Natural killer cell treated with Interleukin-12 subunit alpha and Interleukin-12 subunit beta and Interleukin-15 and Interleukin-18, amount 100 ng/mL, for 72 hours (primary cell): ENCODE measurements at places on chromosomes 11 and 22.

- no peak for DNase-seq
These were observed at the start of gene DNAJB7 for GRCh38 chr22:40862013-40862412. Gene DNAJB7 (minus strand): TSS chr22:40862113. CDS start chr22:40861994, 119 bp downstream.

DNA sequence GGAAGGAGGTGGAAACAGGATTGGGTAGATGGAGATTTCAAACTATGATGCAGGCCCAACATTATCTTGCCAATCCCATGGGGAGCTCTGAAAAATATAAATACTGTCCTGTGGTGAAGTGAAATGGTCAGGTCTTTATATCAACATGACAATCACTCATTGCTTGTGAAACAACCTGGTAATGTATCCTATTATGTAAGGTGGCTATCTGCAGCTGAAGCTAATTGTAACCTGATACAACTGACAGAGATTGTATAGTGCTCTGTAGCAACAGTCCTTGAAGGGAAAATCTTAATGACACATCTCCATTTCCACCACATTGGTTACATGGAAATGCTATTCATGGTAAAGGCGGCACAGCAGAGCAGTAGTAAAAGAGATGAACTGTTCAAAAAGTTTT is 20.7 kb upstream of the CHORDC1 start:
- DNase-seq = no peak

GRCh38 chr22:35632935-35633334 is 15.3 kb upstream of the APOL6 start:
- no peak for DNase-seq

GRCh38 chr11:1873048-1873812 is 18.5 kb downstream of the PRR33 start:
- DNase-seq = no peak

DNA sequence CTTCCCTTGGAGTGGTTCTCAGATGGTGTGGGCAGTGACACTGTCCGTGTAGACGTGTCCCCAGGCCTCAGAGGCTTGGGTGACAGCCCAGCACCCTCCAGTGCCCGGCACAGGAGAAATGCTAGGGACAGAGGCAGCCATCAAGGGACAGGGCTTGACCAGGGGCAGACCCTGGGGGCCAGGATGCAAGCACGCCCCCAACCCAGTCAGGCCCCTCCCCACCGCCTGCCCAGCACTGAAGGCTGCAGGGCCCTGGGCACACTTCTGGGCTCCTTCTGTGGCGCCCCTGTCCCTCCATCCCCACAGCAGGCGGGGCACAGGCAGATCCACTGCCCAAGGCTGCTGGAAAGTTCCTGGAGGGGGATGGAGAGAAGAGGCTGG is 11.1 kb downstream of the IGF2 start:
- no peak for DNase-seq

GRCh38 chr22:35554297-35554845 is 13.7 kb downstream of the RASD2 start:
- DNase-seq = no peak

GRCh38 chr11:66619080-66619554 is 2.7 kb downstream of the RBM14 start:
- DNase-seq = no peak

DNA sequence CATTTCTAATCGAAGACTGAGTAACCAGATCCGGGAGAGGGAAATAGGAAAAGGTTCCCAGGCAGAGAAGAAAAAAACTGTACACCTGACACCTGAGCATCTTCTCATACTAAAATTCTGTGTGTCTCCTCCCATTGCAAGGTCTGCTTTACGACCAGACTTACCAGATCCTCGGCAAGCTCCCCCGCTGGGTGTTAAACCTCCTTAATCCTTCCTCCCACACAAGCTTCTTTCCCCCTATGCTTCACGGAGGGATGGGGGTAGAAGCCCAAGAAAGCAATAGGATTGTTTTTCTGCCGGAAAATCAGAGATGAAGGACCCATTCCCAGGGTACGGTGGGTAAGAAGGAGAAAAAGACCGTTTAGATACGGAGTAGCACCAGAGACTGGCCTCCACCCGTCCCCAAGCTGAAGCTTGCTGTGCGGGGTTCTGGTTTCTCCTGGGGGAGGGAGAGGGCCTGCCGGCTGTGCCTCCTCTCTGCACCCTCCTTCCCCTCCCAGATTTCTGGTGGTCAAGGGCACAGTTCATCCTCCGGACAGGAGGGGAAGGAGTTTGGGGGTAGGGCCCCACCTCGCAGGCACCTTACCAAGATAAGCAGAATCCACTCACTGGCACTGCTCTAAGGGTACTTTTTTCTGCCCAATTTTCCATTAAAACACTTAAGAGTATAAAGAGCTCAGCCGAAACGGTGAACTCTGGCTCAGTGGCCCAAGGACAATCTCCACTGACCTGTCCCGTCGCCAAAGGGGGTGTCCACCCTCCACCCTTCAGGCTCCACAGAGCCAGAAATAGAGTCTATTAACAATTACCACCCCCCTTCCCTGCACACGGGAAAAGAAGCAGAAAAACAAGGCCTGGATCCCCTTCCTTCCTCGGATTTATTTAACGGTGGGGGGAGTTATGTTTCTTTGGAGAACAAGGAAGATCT is 1.2 kb downstream of the TOB2 start:
- DNase-seq = no peak

DNA sequence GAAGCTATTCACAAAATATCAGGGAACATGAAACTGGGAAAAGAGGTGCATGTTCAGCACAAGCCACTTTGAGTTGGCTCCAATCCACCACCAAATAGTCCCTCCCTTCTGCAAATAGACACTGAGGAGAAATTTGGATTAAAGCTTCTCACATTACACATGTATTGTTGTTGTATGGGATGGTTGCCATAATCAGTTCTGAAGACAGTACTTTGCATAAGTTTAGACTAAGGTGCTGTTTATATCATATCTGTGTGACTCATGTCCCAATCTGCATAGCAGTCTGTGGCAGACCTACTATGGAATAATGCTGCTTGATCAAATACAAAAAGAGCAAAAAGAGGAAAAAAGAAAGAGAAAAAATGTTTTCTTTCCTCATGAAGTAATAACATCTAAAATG is 376.7 kb upstream of the DDI1 start:
- DNase-seq = no peak

DNA sequence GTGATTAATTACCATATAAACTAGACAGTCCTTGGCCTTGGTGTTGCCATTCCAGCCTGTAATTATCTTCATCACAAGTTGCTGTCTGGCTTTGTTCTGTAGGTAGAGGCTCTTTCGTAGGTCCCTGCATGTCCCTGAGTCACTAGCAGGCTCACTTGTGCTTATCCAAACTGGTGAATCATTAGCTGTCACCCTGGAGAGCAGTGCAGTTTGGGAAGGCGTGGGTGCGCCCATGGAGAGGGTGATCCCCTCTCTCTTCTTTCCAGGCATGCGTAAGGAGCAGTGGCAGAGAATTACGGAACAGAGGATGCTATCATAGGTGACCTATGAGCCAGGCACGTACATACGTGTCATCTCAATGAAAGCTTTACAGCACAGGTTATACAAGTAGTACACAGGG is 11.0 kb upstream of the EHF start:
- DNase-seq = no peak

GRCh38 chr11:15889363-15890030 is 466.8 kb downstream of the SOX6 start:
- DNase-seq = no peak

DNA sequence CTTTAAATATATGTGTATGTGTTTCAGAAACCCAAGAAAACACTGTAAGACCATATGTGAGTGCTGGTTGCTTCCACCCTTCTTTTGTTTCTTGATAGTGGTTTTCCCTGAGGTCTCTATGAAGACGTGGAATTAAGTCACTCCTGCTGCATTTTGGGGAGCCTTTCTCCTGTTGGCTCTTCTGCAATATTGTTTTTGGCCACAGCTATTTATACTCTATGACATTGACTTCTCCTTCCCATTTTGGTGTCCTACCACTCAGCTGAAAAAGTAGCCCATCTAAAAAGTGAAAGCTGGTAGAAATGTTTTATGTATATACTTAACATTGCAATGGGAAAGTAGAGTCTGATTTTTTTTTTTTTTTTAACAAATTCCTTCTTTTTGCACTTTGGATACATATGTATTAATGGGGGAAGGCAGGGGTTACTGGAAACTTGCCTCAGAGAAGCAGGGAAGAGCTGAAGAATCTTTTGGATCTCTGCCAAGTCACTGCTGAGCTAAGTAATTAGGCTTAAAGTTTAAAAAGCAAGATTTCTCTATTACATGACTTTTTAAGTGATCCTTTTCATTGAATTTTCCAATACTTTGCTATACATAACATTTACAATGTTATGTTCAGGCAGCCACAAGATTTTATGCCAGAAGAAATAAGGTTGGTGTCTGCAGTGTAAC is 1.8 kb downstream of the TTC17 start:
- DNase-seq = no peak

DNA sequence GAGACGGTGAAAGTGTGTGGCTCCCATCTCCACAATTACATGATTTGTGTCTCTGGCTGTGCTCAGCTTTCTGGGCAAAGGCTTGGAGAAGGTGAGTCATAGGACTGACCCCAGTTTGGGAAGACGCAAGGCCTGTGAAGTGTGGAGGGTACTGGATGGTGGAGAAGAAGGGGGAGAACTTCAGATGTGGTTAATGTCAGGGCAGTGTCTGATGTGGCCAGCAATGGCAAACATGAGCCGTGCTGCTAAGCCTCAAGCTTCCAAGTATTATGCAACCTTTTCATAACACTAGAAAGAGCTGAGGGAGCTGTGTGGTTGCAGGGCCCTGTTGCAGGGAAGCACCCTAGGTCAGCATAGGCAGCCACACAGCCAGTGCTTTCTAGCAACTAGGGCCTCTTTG is 110.9 kb downstream of the NTM start:
- DNase-seq = no peak

DNA sequence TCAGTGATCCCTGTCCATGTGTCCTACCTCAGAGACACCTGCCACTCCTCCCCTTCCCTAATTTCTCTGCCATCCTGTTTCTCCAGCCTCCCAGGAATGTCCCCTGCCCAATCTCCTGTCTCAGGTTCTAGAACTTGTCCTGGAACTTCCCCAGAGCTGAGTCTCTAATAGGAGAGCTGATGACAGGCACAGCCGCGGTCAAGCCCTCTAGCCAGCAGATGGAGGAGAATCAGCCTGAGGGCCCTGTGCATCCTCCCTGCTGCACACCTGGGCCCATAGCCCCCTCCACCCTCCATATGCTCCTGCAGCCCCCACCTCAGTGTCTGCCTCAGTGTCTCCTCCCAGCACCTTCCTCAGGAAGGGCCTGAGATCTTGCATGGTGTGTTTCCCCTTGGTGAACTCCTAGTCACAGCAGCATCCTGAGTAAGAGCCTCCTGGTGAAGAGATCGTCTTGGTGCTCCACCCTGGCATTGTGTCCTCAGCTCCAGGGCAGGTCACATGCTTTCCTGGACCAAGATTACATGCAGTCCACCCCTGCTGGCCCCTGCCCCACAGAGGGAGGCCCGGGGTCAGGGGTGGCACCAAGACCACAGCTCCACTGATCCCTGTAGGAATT is 43.9 kb upstream of the VPREB1 start:
- DNase-seq = no peak

DNA sequence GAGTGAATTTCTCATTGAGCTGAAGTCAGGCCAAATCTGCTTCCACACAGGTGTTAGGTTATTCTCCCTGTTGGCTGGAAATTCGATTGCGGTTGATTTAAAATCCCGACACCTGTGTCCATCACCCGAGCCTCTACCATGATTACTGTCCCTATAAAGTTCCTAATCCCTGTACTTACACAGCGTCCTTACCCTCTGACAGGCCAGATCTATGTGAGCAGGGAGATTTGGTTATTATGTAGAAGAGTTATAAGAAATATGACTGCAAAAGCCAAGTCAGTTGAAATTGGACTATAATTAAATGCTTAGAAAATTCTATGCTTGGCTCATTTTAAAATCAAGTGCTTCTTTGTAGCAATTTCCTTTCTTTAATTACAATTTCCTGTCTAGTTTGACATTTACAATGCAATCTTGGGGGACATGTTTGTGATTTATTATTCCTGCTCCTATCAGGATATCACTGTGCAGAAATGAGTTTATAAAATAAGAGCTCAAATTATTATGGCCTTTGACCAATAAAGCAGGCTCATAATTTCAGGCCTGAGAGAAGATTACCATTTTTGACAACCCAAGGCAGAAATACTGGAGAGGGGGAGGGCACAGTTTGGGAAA is 32.5 kb upstream of the LMO1 start:
- no peak for DNase-seq

- DNase-seq = no peak
These were observed 2.1 kb upstream of the LMO1 start for GRCh38 chr11:8265681-8266241.

GRCh38 chr22:38111925-38112355 is 1.5 kb upstream of the BAIAP2L2 start:
- no peak for DNase-seq

- DNase-seq = no peak
These were observed 42.2 kb upstream of the PRDM11 start for GRCh38 chr11:45104006-45104789.

DNA sequence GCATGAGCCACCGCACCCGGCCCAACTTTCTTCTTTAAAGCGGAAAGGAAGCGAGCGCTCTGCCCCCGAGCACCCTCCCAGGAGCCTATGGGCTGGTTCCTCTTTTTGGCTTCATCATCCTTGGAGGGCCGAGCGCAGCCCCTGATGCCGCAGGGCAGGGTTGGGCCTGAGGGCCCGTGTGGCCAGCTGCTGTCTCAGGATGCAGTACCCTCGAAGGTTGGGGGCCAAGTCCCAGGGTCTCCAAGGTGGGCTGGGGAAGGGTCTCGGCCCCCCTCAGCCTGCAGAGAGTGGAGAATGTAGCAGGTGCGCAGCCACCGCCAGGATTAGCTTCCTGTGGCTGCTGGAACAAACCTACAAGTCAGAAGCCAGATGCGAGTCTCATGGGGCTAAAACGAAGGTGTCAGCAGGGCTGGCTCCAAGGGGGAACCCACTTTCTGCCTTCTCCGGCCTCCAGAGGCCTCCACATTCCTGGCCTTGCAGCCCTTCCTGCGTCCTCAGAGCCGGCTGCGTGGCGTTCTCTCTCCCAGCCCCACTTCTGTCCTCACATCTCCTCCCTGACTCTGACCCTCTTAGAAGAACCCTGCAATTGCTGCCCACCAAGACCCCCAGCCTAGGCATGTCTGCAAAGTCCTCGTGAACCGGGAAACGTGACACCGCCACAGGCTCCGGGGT is 2.9 kb downstream of the PANX2 start:
- DNase-seq = no peak

DNA sequence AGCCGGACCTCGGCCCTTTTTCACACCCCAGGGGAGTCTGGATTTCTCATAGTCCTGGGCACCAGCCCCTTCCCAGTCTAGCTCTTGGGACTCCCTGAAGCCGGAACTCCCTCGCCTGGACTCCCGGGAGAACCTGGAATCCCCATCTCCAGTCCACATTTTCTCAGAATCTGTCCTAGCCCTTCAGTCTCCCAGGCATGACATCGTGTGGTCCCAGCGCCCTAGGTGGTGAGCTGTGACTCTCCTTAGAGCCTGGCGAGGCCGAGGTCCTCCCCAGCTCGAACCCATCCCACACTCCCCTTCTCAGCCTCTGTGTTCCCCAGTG is 673 bp upstream of the DUSP18 start:
- no peak for DNase-seq

- no peak for DNase-seq
These were observed 19.3 kb upstream of the IL10RA start for GRCh38 chr11:117966908-117967307.

DNA sequence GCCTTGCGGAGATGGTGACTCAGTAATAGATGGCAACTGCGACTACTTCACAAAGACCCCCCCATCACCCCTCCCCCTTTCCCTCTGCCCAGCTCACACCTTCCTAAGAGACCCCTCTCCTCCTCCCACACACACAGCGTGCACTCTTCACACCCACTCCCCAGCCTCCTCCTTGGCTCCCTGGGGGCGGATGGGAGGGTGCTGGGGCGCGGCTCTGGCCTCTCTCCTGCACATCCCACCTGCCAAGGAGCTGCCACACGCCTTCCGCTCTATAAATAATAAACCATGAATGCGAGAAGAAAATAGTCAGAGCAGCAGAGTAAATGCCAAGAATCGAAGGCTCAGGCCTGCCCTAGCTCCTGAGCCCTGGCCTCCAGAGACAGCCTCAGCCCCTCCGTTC is 4.5 kb downstream of the P2RX3 start:
- no peak for DNase-seq
